ENCODE measurements at places on chromosomes 5 and 9.

- no peak for DNase-seq
Measured at GRCh38 chr5:98608052-98608451, 165.4 kb upstream of the RGMB start.

DNA sequence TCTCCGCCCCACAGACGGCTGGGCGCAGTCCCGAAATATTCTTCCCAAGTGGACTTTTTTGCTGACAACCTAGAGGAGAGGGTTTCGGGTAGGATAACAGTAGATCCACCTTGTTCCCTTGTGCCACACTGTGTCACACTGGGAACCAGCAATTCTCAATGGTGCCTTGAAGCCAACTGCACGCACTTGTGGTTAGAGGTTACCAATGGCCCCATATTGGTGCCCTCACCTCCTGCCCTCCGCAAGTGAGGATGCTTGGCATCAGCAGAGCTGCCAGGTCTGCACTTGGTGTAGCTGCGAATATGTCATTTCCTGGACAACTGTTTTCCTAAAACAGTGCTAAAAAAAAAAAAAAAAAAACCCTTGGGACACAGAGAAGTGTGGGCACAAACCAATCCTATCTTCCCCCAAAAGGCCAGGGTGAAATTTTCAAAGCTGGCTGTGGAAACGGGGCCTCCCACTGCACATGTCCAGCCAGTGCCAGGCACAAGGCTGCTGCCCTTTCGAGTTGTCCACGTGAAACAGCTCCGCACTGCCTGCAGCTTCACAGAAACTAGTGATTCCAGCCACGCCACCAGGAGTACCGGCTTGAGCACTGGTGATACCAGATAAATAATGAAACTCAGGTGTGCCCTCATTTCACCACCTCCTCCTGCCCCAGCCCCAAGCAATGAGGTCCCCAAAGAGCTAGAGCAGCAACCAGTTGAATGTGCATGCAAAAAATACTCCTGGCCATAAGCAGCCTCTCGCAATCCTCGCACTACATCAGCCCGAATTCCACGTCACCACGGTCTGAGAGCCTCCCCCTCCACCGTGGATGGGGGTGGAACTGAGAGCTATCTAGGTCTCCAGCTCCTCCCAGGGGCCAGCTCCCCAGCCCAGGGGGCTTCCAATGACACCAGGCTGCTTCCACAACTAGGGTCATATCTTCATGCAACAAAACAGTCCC is 51.2 kb downstream of the USP20 start:
- peak; percentile 70 for DNase-seq

DNA sequence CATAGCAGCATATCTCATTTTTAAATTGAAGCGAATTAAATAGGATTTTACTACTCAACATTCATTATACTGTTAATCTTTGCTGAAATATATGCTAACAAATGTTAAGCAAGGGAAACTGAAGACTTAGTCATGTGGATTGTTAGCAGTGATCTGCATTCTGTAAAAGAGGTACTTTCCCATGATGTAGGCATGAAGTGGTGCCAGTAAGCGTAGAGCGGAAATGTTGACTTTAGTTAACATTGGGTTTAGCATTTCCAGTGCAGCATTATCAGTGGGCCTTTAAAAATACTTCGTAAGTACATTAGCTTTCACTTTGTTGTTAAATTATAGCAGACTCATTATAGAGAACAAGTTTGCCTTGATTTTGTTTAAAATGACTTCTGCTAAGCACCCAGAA is 130.3 kb downstream of the CDC42SE2 start:
- peak; percentile 41 for DNase-seq

- no peak for DNase-seq
Measured at GRCh38 chr5:113031104-113031503, 54.5 kb downstream of the DCP2 start.

DNA sequence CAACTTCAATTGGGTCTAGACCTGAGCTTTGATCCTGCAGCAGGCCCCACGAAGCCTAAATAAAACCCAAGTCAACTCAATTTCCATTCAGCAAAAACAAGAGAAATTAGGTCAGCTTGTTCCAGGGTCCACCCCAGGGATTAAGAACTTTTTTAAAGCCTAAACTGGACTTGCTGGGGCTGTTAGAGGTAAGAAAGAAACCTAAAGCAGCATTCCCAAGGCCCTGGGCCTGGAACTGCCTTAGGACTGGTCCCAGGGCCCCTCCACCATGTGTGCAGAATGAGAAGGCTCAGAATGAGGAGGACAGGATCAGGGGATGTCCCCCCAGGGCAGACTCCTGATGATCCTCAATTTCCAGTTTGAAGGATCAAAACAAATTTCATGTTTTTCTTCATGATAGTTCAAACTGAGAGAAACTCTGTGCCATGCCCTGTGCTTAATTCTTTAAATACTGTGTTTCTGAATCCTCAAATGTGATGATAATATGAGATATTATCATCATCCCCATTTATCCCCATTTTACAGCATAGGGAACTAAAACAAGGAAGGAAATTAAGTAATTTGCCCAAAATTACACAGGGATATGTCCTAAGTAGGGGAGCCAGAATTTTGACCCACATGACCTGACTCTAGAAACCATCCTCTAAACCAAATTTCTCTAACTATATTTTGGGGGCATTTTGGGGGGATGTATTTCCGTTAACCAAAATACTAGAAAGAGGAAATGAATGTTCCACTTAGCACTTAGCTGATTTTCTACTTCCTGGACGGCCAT is 64.5 kb downstream of the DENND1A start:
- no peak for DNase-seq

- no peak for DNase-seq
Measured at GRCh38 chr5:2018390-2018724, 135.6 kb upstream of the IRX4 start.

GRCh38 chr9:73152543-73152844 is 829 bp downstream of the ANXA1 start:
- no peak for DNase-seq

- DNase-seq: peak; percentile 78
Measured at GRCh38 chr5:134132372-134133187, 18.1 kb downstream of the TCF7 start.

DNA sequence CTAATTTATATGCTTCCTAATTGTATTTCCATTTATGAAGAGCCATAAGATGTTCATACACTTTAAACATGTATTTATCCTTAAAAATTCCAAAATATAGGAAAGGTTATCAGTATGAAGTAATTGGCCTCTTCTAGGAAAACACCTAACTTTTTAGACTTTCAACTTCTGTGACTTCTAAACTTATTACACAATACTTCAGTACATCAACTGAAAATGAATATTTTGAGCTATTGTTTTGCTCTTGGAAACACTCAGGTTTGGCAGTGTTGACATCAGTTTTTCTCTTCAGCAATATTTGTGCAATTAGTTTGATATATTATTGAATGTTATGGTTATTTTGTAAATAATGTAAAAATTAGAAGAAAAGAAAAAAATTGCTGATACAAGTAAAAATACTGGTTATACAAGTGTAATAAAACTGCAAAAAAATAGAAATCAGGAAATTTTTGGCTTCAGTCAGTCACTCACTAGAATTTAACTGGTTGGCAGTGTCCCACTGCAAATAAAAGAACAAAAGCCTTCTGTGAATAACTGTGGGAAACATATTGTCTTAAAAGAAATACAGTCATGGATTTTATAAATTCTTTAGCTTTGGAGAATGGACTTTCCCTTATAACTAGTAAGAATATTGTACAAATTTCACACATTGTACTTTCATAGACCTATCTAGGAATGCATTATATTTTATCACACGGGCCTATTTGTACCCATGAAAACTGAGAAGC is 635.9 kb downstream of the TLE1 start:
- no peak for DNase-seq

DNA sequence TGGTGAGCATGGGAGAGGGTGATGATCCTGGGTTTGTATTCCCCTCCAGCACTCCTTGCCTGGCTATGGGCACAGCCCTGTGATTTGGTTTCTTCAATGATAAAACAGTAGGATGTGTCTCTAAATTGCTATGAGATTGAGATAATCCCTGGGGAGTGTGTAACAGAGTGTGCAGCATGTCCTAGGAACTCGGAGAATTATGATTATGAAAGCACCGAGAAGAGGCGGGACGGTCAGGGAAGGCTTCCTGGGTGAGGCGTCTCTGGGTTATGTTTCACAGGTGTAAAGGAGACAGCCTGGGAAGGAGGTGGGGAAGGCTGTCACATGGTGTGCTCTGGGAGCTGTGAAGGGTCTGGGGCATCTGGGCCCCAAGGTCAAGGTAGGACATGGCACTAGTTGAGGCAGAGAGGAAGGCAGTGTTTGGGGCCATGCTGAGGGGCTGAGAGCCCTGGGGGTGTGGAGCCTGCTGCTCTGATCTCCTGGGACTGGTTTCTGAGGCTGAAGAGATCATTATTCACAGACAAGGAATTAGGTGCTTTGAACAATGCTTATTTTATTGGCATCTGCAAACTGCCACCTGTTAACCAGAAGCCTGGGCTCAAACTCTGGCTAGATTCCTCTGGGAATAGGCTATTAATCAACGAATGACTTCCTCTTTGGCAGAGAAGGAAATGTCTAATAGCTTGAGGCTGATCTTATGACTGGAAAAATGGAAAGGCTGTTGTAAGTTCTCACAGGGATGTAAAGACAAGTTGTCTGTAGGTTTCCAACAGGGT is 73.8 kb upstream of the IL12B start:
- no peak for DNase-seq

GRCh38 chr9:134522502-134522848 is 119.1 kb upstream of the COL5A1 start:
- no peak for DNase-seq

DNA sequence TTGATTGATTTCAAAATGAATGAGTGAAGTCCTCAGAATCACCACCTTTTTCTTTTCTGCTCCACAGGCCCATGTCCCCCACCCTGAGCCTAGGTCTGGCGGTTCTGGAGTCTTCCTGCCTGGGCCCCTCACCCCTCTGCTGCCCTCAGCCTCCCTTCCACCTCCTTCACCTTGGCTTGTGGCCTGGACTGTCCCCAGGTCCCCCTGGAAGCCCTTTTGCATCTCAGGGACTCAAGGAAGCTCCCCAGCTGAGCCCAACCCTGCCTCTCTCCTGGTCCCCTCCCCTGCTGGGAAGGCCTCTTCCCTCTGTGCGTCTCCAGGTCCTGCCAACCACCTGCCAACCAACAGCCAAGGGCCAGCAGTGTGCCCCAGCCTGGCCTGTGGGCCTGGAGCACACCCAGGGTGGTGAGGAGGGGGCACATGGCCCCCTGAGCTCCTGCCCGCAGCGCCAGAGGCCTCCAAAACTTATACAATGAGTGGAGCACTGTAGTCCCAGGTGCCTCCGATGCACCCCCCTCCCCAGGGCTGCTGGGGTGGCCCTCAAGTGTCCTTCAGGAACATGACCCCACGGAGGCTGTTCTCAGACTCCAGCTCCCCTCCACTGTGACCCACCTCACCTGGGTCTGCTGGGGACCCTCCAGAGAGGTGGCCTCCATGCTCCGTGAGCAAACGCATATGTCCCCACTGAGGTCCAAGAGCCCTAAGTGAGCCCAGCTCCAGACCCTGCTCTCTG is 20.3 kb downstream of the GLT6D1 start:
- DNase-seq: no peak

DNA sequence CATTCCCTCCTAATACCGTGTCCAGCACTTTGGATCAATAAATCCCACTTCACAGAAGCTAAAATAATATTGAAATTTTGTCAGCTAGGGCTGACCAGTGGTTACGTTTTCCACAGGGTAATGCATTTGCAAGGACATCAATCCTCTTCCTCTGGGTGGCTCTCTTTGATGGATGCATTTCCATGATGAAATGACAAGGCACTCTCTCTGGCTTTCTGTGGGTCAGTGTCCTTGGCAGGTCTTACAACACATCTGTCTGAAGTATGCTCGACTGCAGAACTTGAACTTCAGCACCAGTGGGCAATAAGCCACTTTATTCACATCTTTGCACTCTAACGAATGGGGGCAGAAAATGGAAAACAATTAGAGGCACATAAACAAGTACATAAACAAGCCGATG is 330.1 kb downstream of the ADAMTS6 start:
- DNase-seq: no peak

DNA sequence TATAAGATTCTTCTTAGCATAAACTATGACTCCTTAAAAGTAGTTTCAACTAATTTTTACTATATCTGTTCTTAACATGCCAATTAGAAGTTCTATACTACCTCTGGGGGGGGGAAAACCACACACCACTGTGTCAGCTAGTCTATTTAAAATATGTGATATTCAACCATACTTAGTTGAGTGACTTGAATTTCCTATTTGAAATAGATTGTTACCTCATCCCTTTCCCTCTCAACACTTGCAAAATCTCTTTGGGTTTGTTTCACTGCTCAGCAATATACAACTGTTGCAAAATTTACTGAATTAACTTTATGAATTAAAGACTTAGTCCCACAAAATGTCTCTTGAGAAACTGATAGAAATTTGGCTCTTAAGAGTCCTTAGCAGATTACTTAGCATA is 151.1 kb upstream of the POU5F2 start:
- no peak for DNase-seq

GRCh38 chr5:57843059-57843367 is 360.4 kb upstream of the ACTBL2 start:
- no peak for DNase-seq

GRCh38 chr9:135294836-135295235 is 184.7 kb upstream of the PPP1R26 start:
- DNase-seq: no peak

GRCh38 chr9:117258184-117258866 is 156.5 kb downstream of the ASTN2 start:
- no peak for DNase-seq

- no peak for DNase-seq
Measured at GRCh38 chr9:21853414-21853813, 51.0 kb downstream of the MTAP start.

GRCh38 chr9:107227774-107228173 is 55.3 kb upstream of the RAD23B start:
- no peak for DNase-seq

DNA sequence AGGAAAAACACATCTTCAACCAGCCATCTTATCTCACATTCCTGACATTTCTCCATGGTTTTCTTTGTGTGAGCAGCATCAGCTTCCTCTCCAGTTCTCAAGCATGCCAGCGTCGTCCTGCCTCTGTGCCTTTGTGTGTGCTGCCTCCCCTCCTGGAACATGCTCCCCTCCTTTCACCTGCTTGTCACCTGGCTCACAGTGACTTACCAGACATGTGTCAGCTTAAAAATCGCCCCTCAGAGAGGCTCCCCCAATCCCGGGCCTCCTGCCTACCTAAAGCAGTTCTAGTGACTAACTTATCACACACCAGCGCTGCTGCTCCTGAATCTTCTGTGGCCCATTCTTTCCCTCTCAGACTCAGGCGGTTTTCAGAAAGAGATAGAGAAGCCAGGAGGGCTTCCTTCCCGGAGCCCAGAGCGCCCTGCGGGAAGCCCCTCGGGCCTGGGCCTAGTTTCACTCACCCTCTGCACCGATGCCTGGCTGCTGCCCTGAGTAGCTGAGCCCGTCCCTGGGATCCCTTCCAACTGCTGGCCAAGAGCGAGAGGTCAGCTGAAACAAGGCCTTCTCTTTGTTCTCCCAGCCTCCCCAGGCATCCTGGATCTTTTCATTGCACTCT is 51.1 kb upstream of the MVB12B start:
- no peak for DNase-seq

All from T follicular helper cell (primary cell).